ENCODE measurements at places on chromosomes 12 and 14.

DNA sequence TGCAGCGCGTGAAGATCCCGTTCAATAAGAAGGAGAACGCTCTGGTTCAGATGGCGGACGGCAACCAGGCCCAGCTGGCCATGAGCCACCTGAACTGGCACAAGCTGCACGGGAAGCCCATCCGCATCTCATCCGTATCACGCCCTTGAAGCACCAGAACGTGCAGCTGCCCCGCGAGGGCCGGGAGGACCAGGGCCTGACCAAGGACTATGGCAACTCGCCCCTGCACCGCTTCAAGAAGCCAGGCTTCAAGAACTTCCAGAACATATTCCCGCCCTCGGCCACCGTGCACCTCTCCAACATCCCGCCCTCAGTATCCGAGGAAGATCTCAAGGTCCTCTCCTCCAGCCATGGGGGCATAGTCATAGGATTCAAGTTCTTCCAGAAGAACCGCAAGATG lies 131.9 kb upstream of the FUT8 start:
- DNase-seq: no peak

DNA sequence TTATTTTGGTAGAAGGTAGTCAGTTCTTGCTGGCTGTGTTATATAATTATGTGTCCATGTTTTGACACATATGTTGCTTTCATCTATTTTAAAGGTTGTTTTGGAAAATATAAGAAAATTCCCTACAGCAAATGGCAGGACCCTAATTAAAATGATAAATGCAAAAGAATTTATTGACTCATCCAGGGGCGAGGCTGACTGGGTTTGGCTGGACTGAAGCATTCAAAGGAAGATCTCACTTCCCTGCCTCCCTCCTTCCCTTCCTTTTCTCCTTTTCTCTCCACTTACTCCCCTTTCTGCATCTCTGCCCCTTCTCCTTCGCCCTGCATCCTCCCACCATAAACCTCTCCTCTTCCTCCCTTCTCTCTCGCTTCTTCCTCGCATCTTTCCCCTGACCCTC lies 129.6 kb downstream of the SNAPC1 start:
- no peak for DNase-seq

DNA sequence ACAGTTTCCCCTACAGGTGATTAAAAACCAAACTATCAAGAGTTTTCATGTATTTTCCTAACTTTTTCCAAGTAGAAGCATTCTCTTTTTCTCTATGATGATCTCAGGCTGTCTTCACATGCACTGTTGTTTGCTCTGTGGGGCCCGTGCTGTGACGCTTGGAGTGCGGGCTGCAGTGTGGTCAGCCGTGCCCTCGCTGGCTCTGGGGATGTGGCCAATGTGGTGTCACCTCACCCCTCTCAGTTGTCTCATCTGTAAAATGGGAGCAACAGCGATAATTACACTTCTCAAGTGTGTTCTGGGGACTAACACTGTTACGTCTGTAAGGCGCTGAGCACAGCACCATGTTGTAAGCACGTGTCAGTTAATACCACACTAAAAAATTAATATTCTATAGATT lies 28.6 kb downstream of the DDX51 start:
- no peak for DNase-seq

DNA sequence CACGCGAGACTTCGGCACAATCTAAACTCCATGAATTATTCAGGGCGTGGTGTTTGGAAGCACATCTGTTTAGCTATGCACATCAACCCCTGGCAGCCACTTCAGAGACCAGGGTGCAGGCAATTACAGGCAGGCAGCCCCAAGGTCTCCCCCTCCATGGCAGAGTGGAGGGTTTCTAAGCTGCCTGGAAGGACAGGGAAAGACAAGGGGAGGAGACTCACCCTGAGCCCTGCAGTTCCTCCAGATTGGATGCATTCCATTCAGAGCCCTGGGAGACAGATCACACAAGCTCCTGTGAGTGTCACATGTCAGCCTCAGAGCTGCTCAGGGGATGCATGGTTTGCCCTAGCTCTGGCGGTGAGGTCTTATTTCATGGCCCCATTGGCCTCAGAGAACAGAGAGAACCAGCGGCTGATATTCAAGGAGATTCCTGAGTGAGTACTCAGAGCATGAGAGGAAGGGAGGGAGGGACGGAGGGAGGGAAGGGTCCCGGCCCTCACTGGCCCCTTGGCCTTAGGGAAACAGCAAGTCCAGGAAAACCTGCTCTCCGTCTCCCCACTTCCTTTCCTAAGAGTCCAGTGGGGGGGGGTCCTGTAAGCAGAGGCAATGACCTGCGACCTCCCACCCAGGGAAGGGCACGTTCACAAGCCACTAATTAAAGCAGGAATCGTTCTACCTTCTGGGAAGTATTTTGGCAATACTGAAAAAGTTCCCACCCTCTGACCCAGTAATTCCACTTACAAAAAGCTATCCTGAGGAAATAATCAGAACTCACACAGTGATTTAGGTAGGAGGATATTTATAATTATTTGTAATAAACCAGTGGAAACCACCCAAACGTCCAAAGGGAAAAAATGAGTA lies 55.1 kb downstream of the SSH1 start:
- no peak for DNase-seq

- no peak for DNase-seq
Measured at GRCh38 chr12:119060847-119061796, 79.8 kb downstream of the SRRM4 start.

DNA sequence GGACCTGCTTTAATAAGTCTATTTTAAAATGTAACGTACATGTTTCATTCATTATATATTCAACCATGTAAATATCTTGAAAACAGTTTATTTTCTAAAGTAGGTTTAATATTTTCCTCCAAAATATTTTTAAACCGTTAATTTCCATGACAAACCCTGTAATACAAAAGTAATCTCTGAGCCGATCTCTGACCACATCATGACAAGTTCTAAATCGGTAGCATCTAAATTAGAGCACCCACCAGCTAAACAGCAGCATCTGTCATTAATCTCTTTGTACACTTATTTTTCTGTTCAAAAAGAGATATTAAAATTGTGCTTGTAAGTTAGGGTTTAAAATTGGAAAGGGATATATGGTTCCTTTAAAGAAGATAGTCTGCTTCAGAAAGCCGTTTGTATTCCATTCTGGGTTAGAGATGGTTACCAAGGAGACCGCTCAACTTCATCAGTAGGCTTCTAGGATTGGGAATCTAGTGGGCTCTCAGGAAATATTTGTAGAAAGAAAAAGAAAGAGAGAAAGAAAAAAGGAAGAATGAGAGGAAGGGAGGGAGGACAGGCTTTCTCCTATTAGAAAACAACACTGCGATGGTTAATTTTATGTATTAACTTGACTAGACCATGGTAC lies 232.5 kb upstream of the FOXN3 start:
- no peak for DNase-seq

- DNase-seq: no peak
Measured at GRCh38 chr12:1502379-1502720, 92.0 kb downstream of the FBXL14 start.

- no peak for DNase-seq
Measured at GRCh38 chr14:91111443-91111842, 2.4 kb upstream of the DGLUCY start.

- DNase-seq: no peak
Measured at GRCh38 chr14:104877066-104877805, 12.2 kb downstream of the CEP170B start.

DNA sequence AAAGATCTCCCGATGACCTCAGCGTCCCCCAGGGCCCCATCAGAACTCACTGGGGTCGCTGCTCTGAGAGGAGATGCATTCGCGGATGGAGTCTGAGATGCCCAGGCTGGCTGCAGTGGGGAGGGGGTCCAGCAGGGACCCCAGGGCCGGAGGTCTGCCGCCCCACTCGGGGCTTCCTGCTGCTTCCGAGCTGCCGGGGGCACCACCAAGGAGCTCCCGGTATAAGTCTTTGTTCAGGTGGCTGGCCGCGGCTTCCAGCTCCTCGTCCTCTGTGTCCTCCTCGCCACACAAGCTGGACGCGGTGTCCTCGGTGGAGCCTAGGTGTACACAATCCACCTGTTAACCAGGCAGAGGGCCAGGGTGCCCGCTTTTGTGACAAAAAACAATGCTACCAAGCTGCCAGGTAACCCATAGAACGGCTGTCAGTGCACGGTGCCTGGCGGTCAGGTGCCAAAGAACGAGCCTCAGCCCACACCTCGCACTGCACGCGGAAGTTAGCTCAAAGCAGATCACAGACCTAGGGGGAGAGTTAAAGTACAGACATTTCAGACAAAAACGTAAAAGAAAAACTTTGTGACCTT lies 26.6 kb upstream of the BTBD6 start:
- DNase-seq: no peak
